ENCODE measurements at places on chromosomes 4 and X. TPM values are rescaled to one million over a fixed set of nuclear protein-coding genes. Genes with fewer than 3 reads are reported as not detected.

RAI2 gene
- total RNA-seq, result 0.33 TPM

USP17L15 gene
- total RNA-seq, result not detected

- no peak for DNase-seq
Measured at GRCh38 chr4:106051514-106051913, 156.2 kb downstream of the NPNT start.

- DNase-seq, result no peak
Measured at GRCh38 chr4:94814237-94814636, 56.5 kb downstream of the BMPR1B start.

- no peak for DNase-seq
Measured at GRCh38 chr4:176999935-177000543, 207.3 kb upstream of the VEGFC start.

RTL9 gene
- total RNA-seq, result 1.5 TPM

- peak; percentile 75 for DNase-seq
Measured at GRCh38 chrX:153970357-153971123, 1.1 kb downstream of the HCFC1 start.

SLC9B1 gene
- 1.2 TPM for total RNA-seq

HTN1 gene
- not detected for total RNA-seq

DNA sequence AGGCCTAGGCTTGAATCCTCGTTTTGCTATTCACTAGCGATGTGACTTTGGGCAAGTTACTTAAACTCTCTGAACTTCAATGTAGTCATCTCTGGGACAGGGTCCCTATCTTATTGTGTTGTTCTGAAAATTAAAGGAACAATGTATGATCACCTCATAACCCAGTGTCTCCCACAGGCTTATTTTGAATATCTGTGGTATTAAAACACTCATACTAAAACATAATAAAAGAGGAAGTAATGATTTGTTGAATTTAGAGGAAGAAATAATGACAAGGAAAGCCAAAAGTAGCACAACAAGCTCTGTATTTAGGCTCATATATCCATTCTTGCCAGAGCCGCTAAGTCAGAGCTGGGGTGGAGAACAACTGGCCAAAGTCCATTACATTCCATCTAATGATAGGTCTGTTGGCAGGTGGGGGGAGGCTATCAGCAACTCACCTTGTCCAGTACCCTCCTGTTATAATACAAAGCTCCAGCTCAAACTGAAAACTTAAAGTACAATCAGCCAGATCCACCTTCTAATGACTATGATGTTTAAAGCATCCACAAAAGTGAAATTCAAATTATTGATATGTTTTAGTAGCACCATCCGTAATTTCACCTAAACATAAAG is 64.5 kb upstream of the LSM6 start:
- no peak for DNase-seq

DNA sequence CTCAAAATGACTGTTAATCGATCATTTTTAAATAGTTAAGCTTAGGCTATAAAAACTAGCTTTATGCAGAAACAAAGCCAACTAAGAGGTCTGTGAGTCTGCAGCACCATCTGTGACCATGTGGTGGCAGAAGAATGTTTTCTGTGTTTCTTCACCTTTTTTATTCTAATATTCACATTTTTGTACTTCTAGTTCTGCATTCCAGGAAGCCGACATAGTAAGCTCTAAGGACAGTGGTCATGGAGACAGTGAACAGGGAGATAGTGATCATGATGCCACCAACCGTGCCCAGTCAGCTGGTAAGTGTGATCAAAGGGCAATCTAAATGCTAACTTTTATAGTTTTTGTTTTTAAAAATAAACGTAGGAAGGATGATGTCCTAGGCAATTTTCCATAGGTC is 5.6 kb downstream of the PCDH10 start:
- peak; percentile 62 for DNase-seq
